ENCODE measurements at places on chromosomes 7 and 10.

- no peak for DNase-seq
Observed at GRCh38 chr10:89490596-89491335, 44.6 kb downstream of the SLC16A12 start.

DNA sequence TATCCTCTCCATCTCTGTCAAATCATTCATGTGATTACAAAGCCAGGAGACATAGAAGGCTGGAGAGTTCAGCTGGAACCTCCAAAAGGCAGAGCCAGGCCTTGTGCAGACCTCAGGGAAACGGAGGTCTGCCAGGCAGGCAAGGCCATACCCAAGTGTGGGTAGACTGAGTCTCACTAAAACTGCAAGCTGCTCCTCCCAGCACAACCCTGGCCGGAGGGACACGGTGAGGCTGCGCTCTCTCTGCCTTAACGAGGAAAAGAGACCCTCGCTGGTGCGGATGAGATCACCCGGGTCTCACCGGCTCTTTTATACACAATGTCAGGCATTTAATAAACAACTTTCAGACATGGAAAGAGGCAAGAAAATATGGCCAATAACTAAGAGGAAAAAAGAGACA, 66.1 kb upstream of the INPP5A start:
- DNase-seq = no peak

DNA sequence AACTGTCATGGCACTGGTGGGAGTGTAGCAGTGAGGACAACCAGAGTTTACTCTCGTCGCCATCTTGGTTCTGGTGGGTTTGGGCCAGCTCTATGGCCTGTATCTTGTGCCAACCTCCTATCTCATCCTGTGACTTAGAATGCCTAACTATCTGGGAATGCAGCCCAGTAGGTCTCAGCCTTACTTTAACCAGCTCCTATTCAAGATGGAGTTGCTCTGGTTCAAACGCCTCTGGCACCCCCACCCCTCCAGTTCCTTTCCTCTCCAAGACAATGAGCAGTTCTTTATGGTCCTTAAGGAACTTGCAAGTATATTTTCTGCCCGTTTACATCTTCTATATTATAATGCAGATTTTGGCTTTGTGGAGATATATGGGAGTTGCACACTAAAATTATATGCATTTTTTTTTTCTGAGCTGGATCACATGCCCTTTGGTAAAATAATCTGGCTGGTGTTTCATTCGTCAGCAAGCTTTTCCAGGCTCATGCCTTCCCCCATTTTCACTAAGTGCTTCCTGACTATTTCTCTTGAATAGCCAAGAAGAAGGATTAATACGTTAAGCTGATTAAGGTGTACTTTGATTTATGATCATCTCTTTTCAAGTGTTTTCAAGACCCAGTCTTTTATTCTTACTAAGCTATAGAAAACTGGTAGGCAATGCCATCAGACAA, 11.2 kb upstream of the WIPF3 start:
- DNase-seq = no peak

GRCh38 chr7:94679358-94679757, 23.4 kb upstream of the SGCE start:
- no peak for DNase-seq

DNA sequence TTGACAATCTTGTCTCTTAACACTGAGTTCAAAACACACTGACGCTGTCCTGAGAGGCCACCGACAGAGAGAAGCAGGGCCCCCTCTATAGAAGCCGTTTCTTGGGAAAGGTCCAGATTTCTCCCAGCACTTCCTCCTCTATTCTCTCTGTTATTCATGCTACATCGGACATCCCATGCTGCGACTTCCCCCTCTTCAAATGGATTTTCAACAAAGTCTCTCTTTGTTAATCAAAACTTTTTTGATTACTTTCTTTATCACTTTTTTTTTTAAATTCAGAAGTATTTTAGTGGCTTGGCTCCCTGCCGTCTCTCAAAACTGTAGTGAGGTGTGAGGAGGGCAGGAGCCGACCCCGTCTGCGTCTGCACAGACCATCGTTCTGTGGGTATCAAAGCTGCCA, 298.9 kb upstream of the PITRM1 start:
- DNase-seq = no peak

DNA sequence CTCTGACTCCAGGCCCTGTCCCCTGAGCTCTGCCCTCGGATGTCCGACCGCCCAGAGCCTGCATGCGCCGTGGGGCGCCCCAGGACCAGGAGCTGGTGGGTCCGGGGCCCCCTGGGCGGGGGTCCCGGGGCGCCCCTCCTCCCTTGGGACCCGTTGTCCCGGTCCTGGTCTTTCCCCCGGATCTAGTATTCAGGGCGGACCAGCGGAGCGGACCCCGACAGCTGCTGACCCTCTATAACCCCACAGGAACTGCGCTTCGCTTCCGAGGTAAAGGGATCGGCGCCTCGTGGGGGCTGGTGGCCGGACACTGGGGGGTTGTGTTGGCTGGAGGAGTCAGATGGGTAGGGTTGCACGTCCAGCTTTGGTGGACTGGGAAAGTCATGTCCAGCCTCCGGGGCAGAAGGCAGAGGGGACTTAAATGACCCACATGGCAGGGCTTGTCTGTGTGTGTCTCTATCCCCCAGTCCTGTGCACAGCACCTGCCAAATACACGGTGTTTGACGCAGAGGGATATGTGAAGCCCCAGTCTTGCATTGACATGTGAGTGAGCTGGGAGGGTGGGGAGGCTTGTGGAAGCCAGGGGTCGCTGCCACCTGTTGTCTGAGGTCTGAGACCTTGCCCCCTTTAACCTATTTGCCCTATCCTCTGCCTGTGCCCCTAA, 520 bp downstream of the MOSPD3 start:
- DNase-seq = no peak

- DNase-seq = no peak
Observed at GRCh38 chr10:132118366-132118765, 52.6 kb downstream of the JAKMIP3 start.

- no peak for DNase-seq
Observed at GRCh38 chr7:140144821-140145220, 32.0 kb downstream of the KDM7A start.
